ENCODE measurements at places on chromosomes 3 and 15. TPM values are rescaled to one million over a fixed set of nuclear protein-coding genes. Genes with fewer than 3 reads are reported as not detected.

DNA sequence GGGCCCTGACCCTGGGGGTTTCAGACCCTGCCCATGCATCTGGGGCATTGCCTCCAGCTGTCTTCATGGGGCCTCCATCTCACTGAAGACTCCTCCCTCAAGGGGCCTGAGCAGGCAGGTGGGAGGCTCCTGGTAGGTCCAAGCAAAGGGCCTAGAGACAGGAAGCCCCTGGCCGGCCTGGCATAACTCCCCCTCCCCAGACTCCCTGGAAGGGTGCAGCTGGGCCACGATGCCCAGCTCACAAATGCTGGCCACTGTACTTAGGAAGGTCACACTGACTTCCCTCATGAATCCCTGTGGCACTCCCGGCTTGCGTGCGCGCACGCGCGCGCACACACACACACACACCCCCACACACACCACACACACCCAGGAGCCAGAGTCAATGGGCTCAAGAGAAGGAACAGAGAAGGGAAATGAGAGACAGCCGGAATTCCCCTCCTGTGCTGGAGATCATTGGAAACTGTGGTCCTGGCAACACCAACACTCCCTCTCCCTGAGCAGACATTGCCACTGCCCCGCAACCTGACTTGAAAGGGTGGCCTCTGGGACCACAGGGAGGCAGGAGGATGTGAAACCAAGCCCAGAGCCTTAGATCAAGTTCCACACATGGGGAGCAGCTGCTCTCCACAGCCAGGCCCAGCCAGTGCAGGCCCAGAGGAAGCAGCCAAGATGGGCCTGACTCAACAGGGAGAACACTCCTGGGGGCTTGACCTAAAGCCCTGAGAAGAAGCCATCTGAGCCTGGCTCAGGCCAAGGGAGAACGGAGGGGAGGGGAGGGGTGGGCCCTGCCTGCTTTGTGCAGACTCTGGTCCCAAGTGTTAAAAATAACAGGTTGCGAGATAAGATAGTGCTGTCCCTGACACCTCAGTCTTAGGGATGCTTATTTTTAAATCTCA, 69.7 kb downstream of the SCN5A start:
- peak; percentile 57 for DNase-seq

GRCh38 chr3:134253475-134254226, 3.0 kb upstream of the RYK start:
- no peak for DNase-seq

Gene TEX55
- total RNA-seq, result not detected

DNA sequence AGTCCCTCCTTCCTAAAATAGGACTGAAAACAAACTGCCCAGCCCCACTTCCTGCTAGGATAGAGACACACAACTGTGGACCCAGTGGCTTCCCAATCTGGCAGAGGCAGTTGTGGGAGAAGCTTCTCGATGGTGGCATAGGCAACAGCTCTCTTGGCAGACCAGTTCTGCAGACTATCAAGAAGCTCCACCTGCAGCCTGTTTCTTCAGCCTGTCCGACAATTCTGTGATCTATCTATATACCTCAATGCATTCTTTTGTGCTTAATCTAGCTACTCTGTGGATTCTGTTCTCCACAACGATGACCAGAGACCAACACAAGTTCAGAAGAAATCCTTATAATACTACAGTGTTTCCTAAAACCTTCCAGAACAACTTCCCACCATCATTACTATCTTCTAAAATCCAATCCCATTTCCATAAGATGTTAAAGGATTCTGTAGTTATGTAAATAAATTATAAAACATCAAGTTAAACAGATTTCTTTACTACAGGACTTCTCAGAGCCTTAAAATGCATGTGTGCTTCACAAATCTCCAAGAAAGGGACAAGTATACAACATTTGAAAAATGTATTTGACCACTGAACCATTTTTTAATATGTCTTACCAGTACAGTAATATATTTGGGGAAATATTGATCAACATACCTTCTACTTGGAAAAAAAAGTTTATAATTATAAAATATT, 57.7 kb downstream of the IGF2BP2 start:
- no peak for DNase-seq

DNA sequence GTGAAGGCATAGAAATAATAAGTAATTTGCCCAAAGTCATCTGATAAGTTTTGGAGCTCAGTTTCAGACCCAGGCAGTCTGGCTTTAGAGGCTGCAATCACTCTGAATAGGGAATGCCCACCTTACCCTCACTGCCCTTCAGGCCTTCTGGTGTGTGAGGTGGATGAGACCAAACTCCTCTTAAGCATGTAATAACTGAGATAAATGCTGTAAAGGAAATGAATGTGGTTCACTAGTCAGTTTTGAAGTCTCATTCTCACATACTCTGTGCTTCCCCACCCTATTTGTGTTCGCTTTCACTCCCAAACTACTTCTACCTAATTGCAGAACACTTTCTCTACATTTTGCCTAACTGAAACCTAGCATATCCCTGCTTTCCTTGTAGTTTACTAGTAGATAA, 144.1 kb downstream of the FILIP1L start:
- no peak for DNase-seq

GRCh38 chr3:25257026-25257425, 171.0 kb upstream of the RARB start:
- no peak for DNase-seq

- peak; percentile 57 for DNase-seq
Measured at GRCh38 chr15:66115568-66116206, 137.9 kb downstream of the MEGF11 start.

Gene ISL2
- 0.51 TPM for total RNA-seq

GRCh38 chr3:73389928-73390327, 234.8 kb downstream of the PDZRN3 start:
- no peak for DNase-seq

Gene RABL3
- total RNA-seq, result 22.5 TPM

GRCh38 chr15:67025719-67026609, 39.4 kb upstream of the SMAD3 start:
- DNase-seq, result no peak

Gene SCAP
- total RNA-seq, result 103 TPM
